ENCODE measurements at places on chromosomes 2 and 18.

DNA sequence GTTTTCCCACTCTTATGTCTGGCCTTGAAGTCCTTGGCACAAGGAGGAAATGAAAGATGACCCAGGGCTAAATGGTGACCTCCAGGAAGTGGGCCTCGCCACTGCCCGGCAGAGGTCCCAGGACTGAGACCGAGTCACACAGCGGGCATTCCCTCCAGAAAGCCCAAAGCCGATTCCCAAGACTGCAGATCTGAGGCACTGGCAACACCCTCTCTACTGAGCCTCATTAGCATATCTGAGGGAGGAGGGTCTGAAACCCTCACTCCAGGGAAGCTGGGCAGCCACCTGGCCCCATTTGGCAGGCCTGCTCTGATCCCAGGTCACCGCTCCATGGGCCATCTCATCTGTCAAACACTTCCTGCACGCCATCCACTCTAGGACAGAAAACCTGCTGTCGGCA, 29.1 kb downstream of the FAM178B start:
- DNase-seq: no peak

DNA sequence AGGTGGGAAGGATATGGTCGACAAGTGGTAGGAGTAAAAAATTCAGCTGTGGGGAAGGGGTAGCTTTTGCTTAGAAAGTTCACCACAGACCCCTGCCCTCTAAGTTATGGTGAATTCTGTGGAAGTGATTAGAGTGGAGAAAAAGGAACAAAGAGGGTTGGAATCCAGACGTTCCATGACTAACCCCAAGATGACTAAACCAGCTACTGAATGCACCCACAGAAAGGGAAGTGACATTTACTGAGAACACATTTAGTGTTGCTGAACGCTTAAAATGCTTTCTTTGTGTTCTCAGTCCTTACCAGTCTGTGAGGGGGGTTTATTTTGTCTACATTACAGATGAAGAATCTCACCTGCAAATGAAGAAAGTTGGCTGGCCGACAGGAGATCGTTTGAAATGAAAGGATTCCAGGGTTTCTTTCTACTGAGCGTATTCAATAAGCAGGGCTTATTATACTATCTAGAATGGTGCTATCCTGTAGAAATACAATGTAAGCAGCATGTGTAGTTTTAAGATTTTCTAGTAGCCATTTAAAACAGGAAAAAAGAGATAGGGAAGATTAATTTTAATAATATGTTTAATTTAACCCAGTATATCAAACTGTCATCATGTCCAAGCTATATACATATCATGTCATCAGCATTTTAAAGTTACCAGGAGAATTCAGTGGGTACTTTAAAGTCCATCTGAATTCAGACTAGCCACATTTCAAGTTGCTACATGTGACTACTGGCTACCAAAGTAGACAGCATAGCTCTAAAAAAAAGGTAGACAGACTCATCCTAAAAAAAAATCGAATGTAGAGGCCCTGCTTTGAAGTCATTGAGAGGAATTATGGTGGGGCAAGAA, 60.1 kb downstream of the LIMS1 start:
- no peak for DNase-seq

DNA sequence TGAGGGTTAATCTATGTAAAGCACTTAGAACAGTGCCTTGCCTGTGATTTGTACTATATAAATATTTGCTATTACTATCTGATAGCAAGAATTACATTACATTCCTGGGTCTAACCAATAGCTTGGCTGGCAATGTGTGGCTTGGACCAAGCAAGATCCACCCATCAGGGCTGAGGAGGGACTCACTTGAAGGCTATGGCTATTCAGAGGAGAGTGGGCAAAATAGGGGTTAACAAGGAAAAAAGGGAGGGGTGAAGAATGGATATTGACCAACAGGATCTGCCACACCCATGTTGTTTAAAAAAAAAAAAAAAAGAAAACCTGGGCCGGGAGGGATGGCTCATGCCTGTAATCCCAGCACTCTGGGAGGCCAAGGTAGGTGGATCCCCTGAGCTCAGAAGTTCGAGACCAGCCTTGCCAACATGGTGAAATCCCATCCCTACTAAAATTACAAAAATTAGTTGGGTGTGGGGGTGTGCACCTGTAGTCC, 20.0 kb upstream of the TMBIM1 start:
- no peak for DNase-seq

DNA sequence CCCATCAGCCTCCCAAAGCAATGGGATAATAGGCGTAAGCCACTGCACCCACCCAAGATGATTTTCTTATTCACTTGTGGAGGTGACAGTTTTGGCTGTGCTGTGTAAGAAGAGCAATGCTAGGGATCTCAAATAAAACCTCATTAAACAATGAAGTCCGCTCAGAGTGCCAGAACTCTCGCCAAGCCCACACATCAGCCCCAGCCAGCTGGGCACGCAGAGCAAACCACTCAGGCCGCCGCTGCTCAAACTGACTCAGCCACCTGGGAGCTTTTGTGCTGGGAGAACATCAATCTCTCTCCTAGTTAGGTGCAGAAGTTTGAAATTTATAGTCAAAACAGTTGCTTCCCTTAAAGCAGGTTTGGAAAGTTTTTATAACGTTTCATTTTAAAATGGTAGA, 47.6 kb downstream of the RNF152 start:
- DNase-seq: no peak

DNA sequence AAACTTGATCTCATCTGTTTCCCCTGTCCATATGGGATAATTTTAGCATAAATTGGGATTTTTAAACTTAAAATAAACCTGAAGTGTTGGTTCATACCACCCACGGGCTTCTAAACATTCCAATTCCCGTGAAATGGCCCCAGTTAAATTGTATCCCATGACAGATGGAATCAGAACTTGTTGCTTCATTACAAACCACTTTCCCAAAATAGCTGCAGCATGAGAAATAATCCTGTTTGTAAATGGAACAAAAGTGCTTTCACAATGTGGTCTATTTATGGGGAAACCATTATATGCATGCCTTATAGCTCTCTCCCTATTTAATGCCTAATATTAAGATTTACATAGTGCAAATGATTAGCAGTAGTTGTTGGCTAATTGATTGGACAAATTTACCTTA, 15.9 kb downstream of the SCG2 start:
- DNase-seq: no peak

DNA sequence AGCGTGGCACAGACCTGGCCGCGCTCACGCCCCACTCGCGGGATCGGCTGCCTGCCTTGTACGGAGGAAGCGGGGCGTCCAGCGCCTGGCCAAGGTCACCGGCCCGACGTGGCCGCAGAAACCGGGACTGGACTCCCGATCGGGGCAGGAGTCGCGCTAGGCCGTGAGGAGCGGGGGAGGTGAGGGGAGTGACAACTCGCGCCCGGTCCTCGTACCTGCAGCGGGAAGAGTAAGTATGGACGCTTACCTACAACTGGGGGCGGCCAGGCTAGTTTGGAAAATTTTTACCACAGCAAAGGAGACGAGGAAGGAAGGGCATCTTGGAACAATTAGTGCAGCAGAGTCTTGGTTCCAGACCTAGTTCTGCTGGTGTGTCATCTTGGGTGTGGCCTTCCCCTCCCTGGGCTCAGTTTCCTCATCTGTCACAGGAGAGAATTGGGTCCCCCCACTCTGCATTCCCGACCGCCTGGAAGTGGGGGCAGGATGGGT, 693 bp downstream of the UBE2F start:
- no peak for DNase-seq

GRCh38 chr2:42653908-42654445, 85.5 kb downstream of the MTA3 start:
- no peak for DNase-seq

DNA sequence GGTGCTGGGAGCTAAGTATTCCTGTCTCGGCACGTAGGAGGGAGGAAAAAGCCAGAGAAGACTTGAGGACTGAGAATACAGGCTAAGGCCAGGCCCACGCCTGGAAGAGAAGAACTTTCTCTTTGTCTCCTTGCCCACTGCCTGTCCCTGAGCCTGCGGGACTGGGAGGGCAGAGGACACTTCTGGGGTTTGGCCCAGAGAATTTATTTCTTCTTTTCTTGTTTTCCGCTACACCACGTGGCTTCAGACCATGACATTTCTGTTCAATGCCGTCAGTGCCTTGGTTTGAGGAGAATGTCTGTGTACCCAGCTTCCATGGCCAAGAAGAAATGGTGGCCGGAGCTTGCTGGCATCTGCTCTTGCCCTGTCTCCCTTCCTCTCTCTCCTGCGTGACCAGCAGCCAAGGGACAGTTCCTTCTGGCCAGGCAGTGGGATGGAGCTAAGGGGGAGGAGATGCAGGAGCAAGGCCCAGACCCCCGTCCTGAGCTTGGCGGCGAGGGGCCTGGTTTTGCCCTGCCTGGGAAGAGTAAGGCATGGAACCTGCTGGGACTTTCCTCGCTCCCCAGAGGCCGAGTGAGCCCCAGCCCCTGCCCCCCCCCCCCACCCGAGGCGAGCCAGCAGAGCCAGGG, 140.3 kb downstream of the KLHL29 start:
- no peak for DNase-seq

- no peak for DNase-seq
Measured at GRCh38 chr18:58354051-58354450, 274.8 kb downstream of the ALPK2 start.

DNA sequence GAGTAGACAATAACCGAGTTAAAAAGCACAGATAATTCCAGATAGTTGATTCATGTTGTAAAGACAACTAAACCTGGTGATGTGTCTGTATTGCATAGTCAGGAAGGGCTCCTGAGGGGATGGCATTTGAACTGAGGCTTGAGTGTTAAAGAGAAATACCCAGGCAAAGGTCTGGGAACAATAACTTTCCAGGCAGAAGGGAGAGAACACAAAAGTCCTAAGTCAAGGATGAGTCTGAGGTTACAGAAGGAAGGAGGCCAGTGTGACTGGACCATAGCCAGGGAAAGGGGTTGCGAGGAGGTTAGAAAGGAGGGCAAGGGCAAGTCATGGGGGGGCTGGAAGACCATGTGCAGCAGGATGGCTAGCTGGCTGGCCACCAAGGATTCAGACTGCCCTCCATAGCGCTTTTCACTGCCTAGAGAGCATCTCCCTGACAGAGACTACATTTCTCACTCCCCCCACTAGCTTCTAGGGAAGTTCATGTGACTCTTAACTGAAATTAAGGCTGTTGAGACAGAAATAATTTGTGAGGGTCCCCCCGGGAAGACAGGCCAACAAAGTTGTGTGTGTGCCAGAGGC, 135.5 kb upstream of the CREB1 start:
- DNase-seq: no peak

- DNase-seq: no peak
Measured at GRCh38 chr2:65850695-65851094, 418.3 kb upstream of the SPRED2 start.

DNA sequence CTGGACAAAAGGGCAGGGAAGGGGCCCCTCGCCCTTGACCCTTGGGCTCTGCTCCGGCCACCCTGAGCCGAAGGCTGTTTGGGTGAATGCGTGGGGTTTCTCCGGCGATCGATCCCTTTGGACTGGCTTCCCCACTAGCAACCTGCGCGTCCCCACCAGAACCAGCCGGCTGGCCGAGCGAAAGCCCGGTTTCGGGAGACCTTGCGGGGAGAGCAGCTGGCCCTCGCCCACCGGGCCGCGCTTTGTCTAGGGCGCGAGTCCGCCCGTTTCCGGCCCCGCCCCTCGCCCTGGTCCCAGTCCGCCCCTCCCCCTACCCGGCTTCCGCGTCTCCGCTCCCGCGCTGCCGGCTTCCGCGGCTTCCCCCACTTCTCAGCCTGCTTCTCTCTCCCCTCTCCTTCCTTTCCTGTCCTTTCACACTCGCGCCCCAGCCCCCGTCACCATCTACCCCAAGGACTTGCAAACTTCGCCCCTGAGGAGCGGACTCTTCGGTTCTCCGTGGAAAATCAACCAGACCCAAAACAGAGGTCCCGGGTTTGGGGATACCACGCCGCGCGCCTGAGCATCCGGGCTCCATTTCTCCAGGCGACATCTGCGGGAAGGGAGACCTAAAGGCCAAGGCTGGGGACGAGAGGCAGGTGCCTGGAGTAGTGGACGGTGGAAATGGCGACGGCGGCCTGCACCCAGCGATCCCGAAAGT, 48.0 kb upstream of the ATP6V1B1 start:
- no peak for DNase-seq

GRCh38 chr18:199768-200167, 41.4 kb downstream of the USP14 start:
- no peak for DNase-seq

DNA sequence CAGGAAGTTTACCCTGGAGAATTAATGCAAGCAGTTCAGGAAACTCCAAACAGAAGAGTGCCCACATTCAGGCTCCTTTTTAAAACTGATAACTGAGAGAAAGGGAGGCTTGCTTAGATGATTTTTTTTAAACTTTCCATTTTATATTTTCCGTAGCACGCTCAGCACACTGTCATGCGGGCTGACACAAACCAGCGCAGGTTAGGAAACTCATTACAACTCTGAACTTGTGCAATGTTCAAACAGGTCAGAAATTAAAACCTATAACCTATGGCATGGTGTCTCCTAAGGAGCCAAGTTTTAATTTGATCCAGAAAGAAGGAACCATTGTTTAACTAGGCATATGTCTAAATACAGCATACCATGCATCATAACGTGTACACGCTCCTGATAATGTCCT, 117.7 kb upstream of the SMIM21 start:
- no peak for DNase-seq

DNA sequence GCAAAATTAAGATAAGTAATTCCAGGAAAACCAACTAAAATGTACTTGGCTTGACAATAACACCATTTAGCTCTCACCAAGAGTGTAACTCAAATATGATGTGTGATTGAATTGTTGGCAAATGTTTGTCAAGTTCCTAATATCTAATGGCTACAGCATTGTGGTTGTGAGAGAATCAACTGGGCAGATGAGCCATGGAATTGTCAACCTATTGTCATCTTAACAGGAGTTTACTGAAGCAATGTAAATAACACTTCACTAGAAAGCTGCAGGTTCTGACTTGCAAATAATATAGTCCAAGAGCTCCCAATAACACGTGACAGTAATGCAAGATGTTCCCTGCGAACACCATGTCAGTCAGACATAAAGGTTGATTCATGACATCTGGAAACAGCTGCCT, 495.2 kb upstream of the MEIS1 start:
- DNase-seq: no peak

Measured in stimulated activated CD8-positive, alpha-beta memory T cell treated with anti-CD3 and anti-CD28 coated beads, Interleukin-4, amount 100 ng/mL, for 4 hours (primary cell).